IPS-NIHi11 (cell line): ENCODE measurements at places on chromosomes 7 and 10.

DNA sequence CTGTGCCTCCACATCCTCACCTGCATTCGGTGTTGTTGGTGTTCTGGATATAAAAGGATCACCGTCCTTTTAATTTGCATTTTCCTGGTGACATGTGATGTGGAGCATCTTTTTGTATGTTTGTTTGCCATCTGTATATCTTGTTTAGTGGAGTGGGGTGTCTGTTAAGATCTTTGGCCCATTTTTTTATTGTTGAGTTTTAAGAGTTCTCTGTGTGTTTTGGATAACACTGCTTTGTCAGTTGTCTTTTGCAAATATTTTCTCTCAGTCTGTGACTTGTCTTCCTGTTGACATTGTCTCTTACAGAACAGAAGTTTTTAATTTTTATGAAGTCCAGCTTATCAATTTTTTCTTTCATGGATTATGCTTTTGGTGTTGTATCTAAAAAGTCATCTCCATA, 38.5 kb downstream of the DYNC2I1 start:
- DNase-seq, result no peak

DNA sequence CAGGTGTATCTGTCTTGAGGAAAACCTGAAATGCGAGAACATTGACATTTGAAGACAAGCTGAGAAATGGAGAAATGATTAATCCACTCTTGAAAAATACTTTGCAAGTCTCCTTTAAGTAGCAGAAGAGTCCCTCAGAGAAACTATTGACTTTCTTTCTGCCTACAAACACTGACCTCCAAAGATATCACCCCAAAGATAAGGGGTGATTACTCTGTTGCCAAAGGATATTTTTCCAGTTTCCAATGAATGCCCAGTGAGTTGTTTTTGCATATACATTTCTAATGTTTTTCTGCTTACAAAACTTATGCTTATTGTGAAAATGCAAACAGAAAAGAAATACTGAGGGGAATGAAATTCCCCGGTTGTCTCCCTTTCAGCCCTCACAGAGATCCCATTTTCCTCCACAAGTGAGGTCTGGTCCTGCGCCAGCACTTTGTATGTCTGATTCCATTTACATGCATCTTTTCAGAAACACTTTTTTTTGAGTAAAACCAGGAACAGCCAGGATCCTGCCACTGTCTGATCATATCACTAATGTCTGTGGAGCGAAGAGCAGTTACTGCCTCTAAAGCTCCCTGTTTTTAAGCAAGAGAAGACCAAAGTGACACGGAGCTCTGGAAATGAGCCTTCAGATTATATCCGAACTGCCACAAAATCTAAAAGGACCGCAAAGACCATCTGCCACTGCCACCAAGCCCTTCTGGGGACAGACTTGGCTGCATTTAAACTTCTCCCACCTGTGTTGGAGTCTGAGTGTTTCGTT, 82.9 kb upstream of the PDCD4 start:
- no peak for DNase-seq

- DNase-seq, result no peak
These were observed 44.1 kb upstream of the CNPY1 start for GRCh38 chr7:155590215-155591018.

DNA sequence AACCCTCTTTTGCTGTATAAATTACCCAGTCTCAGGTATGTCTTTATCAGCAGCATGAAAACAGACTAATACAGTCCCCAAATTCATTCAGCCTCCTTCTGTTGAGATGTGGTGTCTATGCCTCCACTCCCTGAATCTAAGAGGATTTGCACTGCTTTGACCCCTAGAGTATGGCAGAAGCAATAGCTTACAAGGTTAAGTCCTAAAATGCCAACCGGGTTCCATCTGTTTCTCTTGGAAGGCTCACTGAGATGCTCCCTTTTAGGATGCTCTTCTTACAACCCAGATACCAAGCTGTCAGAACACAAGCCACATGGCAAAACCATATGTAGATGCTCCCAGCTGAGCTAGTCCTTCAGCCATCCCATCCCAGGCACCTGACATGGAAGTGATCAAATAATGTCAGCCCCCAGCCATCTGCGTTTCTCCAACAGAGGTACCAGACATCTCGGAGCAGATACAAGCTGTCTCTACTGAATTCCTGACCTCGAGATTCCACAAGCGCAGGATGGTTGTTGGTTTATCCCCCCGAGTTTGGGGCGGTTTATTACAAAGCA, 20.2 kb downstream of the CALN1 start:
- DNase-seq, result no peak

GRCh38 chr7:43014406-43014805, 82.2 kb downstream of the MRPL32 start:
- no peak for DNase-seq

- DNase-seq, result no peak
These were observed 8.7 kb upstream of the BHLHA15 start for GRCh38 chr7:98202367-98203195.

GRCh38 chr7:65746398-65746669, 126.5 kb upstream of the VKORC1L1 start:
- DNase-seq, result no peak

GRCh38 chr10:119189811-119190282, 11.2 kb upstream of the PRDX3 start:
- no peak for DNase-seq

GRCh38 chr7:112985377-112985987, 101.1 kb downstream of the GPR85 start:
- no peak for DNase-seq

- DNase-seq, result no peak
These were observed 13.3 kb upstream of the CELF2 start for GRCh38 chr10:11004144-11005077.

GRCh38 chr7:136045992-136046391, 68.8 kb upstream of the MTPN start:
- DNase-seq, result no peak

DNA sequence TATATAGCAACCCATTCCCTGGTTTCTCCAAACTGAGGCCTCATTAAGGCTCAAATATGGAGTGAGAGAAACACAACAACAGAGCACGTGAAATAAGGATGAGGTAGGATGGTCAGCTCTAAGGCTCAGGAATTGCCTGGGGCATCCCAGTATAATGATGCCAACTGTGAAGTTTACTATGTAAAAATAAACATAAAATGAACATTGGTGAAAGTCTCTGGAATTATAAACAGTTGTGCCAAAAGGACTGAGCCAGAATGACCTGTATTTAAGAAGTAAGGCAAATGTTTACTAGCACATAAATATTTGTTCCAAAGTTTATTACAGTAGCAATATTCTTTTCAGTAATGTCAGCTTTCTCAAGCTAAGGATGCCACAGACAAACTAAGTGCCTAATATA, 64.6 kb downstream of the ZNF680 start:
- DNase-seq, result no peak
